ENCODE measurements at places on chromosomes 11 and 22.

DNA sequence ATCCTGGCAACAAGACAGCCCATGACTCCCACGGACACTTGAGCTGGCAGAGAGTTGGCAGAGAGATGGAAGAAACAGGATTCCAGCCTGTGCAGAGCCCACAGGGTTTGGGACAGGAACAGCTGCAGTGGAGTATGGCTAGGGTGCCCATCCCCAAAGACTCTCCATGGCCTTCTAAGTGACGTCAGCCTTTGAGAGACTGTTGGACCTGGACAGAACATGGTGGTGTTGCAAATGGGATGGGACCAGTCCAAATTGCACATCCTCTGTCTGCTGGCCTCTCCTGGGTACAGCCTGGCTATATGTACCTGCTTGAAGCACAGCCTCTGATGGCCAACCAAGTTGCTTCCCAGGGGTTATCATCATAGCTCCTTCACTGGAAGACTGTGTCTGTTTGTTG lies 34.5 kb downstream of the NOX4 start:
- no peak for ATAC-seq

DNA sequence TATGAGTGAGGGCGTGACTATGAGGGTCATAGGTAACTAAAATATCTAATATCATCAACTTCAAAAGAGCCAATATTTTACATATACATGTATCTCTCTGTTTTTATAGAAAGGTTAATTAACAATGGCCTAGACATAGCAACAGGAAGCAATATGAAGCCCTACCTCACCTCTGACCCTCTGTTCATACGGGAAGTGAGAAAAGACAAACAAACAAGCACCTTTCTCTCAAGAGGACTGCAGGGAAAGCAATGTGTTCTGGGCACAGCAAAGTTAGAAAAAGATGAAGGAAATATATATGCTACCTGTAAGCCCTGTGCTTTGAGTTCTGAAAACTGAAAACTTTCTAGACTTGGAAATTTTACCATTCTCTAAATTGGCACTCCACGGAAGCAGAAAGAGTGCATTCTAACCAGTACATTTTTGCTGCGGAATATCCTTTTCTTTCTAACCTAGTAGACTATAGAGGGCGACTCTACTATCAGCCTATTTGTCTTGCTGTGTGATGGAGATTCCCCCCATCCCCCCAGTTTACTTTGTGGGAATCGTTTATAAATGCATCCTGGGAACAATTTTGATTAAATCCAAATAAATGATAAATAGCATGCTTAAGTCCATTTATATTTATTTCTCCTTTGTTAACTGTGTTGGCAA lies 830.4 kb upstream of the FAT3 start:
- ATAC-seq, result no peak

DNA sequence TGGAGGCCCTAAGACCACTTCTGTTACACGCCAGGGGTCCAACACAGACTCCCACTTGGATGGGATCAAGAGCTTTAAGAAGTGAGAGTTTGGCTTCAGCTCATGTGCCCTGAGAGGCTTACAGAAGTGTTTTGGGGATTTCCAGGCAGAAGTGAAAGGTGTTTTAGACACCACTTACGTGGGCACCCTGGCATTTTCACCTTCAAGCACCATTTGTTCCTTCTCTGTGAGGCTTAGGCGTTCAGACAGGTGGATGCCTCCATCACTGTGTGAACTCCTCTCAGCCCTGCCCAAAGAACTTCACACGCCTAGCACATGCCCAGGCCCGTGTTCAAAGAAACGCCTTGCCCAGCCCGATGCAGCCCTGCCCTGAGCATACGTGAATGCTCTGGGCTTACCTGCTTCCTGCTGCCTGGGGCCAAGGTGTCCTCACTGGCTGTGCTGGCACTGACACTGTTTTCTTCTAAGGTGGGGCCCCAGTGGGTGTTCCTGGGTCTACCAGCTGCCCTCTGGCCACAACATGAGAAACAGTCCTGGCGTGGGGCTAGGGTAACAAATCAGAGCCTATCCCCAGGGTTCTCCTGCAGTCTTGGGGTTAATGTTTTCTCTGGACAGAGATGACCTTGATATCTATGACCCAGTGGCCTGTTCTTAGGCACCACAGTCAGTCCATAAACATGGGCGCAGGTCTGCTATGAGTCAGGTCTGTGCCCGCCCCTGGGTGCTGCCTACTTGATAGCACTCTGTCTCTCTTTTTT lies 34.0 kb downstream of the AMPD3 start:
- no peak for ATAC-seq

DNA sequence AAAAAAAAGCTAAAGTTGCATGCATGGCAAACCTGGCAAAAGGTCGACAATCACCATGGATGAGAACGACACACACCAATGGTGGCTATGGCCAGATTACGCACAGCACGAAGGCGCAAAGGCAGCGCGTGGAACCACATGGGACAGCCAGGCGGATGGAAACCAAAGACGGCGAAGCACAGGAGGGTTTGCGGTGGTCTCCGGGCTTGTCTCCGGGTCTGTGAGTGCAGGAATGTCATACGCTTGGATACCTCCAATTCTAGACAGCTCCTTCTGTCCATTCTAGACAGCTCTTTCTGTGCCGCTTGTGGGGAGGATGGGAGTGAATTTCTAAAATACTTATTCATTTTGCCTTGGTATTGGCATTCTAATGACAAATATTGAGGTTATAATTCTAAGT lies 685.4 kb downstream of the BRD1 start:
- ATAC-seq, result no peak

- no peak for ATAC-seq
Measured at GRCh38 chr11:31237819-31238760, 131.4 kb downstream of the DCDC1 start.

- no peak for ATAC-seq
Measured at GRCh38 chr22:42313204-42313603, 42.8 kb upstream of the TCF20 start.

All from SK-N-SH treated with all-trans-retinoic acid at 6 μM for 48 hours (cell line).